T follicular helper cell (primary cell): ENCODE measurements at places on chromosomes 3 and 15.

- no peak for DNase-seq
Observed at GRCh38 chr3:123161167-123161566, 40.6 kb upstream of the SEC22A start.

DNA sequence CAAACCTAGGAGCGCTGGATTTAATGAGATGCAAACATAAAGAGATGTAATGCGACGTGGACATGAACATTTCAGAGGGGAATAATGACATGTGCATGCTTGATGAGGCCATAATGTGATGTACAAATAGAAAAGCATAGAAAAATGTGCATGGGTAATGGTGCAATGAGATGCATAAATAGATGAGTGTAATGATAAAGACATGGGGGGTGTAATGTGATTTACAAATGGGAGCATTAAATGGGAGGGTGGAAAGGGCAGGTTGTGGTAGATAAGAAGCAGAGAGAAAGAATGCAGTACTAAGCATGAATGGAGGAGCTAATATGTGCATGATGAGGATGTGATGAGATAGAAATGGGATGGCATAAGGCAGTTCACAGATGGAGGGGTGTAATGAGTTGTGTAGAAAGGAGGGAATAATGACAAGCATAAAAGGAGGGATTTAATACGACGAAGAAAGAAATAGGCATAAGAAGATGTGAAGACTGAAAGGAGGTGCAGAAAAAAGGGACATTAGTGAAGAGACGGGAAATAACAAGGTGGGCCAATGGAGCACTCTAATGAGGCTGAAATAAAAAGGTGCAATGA, 137.5 kb upstream of the CCNL1 start:
- DNase-seq = no peak

GRCh38 chr3:174336784-174337183, 522.4 kb upstream of the NAALADL2 start:
- no peak for DNase-seq

DNA sequence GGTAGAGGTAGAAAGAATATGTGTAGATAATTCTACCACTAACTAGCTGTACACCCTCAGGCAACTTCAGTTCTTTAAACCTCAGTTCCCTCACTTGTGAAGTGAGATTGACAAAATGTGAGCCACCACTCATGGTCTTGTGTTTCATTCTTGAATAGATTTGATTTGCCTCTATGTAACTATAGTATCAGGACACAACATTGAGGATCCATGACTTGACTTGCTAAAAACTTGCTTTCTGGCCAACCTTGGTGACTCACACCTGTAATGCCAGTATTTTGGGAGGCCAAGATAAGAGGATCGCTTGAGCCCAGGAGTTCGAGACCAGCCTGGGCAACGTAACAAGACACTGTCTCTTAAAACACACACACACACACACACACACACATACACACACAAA, 115.8 kb upstream of the FLNB start:
- DNase-seq = no peak

DNA sequence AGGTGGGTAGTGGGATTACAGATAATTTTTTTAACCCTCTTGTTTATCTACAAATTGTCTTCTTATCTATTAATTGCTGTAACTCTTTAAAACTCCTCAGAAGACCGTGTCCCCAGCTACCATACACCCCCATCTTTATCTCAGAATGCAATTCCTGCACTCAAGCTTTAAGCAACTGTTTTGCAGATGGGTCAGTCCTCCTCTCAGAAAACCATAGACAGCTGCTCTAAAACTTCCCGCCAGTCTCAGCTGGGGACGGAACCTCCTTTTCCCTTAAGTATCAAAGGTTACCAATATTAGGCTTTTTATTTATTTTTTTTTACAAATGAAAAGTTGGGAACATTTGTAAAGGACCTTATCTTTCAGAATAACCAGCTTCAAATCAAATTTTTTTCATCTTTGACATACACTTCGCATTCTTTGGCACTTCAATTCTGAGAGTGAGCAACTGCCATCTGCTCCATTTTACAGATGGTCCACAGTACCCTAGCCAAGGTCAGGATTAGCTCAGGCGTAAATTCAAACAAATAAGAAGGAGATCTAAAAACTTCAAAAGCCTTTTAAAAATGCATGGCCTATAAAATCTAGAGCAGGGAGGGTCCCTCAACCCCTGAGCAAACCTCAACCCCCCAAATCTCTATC, 1.3 kb downstream of the GATM start:
- DNase-seq = no peak

DNA sequence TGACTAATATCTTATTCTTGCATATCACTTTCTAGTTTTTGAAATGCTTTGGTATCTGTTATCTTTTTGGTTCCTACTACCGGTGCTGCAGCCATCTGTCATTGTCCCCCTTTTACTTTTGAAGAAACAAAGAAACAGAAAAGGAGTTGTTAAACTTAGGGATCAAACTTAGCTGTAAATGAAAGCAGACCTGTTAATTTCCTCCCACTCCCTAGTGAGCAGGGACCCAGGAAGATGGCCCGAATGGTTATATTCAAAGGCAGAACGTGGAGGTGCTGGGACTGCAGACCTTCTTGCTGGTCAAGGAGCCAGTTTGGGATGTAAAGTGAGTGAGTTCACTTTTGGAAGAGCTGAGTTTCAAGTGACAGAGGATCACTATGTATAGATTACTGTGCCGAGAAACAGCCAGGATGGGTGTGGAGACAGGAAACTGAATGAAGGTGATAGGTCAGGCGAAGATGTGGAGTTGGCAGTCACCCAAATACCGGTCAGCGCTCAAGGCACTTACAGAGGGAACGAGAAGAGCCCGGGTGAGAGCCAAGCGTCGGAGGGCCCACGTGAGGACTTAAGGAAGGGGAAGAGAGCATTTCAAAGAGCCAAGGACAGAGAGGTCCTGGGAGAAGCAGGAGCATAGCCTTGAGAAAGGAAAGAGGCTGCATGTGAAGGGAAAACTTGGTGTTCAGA, 20.1 kb downstream of the KBTBD8 start:
- DNase-seq = no peak

DNA sequence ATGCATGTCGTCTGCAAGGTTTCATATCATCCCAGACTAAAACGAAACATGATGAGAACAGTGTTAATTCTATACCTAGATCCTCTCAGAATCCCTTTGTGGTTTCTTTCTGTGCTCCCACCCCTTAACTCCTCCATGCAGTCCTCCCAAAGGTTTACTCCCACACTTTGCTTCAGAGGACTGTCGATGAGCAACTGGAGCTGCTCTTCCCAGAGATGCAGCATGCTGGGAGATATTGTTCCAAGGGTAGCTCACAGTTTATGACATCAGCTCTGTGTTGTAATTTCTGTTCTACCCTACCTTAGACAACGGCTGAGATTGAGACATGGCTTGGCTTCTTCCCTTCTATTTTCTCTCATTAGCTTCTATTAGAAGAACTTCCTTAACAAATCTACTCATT, 313.0 kb upstream of the COL8A1 start:
- DNase-seq = no peak

GRCh38 chr3:57029383-57029782, 31.1 kb upstream of the SPATA12 start:
- DNase-seq = no peak

DNA sequence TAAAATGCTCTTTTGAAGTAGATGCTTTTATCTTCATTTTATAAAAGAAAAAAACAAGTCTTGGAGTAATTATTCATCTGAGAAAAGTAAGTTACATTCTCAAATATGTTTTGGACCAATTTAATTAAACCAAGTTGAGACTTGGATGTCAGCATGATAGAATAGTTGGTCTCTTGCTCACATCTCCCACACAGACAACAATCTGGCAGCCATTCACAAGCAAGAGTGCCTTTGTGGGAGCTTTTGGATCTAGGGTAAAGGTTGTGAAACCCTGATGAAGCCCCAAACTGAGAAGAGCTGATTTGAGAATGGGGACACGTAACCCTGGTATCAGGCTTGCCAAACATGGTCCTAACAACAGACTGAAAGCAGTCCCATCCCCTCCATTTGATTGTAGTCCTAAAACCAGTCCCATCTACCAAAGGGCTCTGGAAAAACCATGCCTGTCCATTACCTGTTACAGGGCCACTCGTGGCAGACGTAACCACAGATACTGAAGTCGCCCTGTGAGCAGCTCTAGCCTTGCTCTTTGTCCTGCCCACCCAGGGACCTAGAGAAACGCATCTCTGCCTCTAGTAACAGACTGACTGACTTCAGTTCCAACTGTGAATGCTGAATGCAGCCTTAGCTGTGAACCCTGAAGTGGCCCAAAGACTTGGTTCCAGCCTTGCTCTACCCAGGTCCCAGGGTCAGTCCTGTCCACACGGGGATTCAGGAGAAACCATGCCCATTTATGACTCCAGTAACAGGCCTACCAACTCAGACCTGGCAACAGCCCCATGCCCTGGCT, 145.5 kb upstream of the SYNPR start:
- DNase-seq = no peak

- no peak for DNase-seq
Observed at GRCh38 chr3:14118400-14119381, 6.0 kb downstream of the CHCHD4 start.

- no peak for DNase-seq
Observed at GRCh38 chr15:83207660-83208366, at the start of gene HDGFL3. TSS of gene HDGFL3 (minus strand) at chr15:83207823. CDS start at chr15:83207414, 409 bp downstream.

GRCh38 chr3:65833761-65834505, 204.8 kb downstream of the MAGI1 start:
- no peak for DNase-seq

GRCh38 chr3:4645468-4645867, 152.3 kb downstream of the ITPR1 start:
- no peak for DNase-seq

GRCh38 chr15:52427804-52428203, 100.9 kb downstream of the MYO5A start:
- DNase-seq = no peak

GRCh38 chr3:101850246-101851051, 1.1 kb downstream of the NFKBIZ start:
- DNase-seq = peak; percentile 43

GRCh38 chr3:185424435-185424834, 61.5 kb downstream of the MAP3K13 start:
- DNase-seq = no peak

DNA sequence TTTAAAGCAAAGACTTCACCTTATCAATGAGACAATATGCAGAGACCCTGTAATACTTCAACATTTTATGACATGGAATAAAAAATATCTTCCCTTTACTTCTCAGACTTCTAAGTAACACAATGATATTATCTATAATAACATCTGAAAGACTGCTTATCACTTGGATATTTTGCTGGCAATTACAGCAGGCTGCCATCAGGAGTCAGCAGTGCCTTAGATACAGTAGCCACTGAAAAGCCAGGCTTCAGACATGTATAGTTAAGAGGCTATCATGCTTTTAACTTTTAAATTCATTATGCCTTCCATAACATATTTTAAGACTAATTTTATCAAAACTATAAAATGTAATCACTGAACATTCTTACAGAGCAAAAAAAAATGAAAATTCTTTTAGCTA, 227.5 kb downstream of the NEK10 start:
- no peak for DNase-seq

DNA sequence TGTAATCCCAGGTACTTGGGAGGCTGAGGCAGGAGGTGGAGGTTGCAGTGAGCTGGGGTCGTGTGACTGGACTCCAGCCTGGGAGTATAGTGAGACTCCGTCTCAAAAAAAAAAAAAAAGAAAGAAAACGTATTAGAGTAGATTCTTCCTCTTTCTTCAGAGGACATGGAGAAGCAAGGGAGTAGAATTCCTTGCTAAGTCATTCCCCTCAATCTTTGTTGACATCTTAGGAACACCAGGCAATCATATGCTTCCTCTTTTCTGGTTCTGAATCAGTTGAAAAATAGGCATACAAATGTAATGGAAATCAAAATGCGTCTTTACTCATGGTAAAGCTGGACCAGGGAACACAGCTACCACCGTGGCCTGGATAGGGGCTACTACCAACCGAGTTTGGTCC, 38.3 kb upstream of the ATOSA start:
- no peak for DNase-seq
